Right renal pelvis (tissue), 4 donors: ENCODE measurements at places on chromosomes 4 and X.

DNA sequence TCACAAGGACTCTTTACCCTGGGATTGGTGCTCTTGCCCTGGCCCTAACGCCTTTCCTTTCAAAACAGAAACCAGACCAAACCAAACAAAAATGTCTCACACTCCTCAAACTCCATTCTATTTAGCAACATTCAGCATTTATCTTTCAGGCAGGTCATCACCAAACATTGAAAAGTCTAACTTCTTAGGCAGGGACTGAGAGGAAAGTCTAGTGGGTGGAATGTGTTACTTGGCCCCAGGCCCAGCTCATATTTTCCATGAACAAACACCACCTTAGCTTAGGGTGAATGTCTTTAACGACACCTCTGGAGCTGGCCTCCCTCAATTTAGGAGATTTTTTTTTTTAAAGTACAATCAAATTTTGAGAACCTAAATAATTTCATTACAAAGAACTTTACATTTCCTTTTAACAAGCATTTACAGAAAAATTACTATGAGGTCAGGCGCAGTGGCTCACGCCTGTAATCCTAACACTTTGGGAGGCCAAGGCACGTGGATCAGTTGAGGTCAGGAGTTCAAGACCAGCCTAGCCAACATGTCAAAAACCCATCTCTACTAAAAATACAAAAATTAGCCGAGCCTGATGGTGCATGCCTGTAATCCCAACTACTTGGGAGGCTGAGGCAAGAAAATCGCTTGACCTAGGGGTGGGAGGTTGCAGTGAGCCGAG, 10.2 kb upstream of the N4BP2 start:
- DNase-seq = no peak

DNA sequence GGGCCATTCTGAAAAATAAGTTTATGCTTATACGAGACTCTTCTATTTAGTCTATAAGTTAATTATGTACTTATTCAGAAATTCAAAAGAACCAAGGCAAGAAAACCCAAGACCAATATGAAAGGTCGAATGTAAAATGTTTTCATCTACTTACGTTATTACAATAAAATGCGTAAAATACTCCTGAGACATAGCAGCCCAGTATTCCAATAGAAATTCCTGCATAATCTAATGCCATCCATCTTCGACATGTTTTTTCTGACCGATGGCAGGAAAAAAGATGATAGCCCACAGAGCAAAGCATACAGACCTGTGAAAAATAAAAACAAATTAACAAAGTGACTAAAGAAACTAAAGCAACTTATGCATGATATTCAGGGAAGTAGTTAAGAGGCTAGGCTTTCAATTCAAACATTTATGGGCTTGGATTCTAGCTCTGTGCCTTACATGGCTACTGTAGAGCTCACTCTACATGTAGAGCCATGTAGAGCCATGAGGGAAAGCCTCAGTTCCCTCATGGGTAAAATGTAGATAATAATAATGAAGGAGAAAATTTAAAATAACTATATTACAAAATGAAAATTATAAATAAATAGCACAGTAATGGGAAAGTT, 9.1 kb downstream of the PAQR3 start:
- DNase-seq = no peak

DNA sequence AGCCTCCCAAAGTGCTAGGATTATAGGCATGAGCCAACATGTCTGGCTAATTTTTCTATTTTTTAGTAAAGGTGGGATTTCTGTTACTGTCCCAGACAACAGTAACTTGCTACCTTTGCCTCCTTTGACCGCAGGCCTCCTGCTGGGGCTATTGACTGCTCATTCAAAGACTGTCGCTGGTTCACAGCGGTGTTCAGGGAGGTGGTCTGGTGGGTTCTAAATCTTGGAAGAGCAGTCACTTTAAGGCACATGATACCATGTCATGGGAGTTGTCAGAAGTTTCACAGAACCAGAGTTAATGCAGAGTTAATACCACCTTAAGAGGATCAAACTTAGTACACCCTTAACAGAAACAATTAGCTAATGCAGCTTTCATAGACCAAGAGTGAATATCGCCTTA, 3.8 kb downstream of the ASMT start:
- DNase-seq = no peak

GRCh38 chrX:54808109-54808604, 612 bp downstream of the MAGED2 start:
- no peak for DNase-seq

GRCh38 chr4:185036842-185037241, 18.6 kb downstream of the HELT start:
- no peak for DNase-seq

GRCh38 chr4:84985952-84986351, 19.5 kb upstream of the WDFY3 start:
- no peak for DNase-seq

GRCh38 chrX:153164733-153165132, 14.4 kb upstream of the MAGEA1 start:
- no peak for DNase-seq
